ENCODE measurements at places on chromosomes 1 and 21.

- no peak for DNase-seq
These were observed 32.6 kb upstream of the EDN2 start for GRCh38 chr1:41517062-41517438.

DNA sequence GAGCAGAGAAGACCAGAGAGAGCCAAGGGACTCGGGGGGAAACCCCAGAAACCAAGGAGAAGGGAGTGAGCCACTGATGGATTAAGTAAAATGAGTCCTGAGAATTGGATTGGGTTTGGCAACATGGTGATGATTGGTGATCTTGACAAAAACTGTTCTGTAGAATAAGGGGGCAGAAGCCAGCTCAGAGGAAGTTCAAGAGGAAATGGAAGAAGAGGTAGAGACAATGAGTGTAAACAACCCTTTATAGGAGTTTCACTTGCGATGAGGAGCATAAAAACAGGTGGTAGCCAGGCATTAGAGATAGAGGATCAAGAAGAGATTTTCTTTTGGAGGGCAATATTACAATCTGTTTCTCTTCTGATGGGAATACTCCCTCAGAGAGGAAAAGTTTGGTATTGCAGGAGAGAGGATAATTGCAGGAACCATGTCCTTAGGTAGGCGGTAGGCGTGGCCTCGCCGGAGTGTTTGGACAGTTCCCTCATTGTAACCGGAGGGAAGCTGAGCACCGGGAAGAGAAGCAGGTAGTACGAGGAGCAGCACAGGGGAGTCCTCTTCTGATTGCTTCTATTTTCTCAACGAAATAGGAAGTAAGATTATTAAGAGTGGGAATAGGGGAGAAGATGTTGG is 68.4 kb upstream of the TENT5C start:
- DNase-seq: no peak

- peak; percentile 84 for DNase-seq
These were observed 3.8 kb upstream of the ZNF692 start for GRCh38 chr1:248862695-248862997.

- no peak for DNase-seq
These were observed 41.8 kb upstream of the CAMTA1 start for GRCh38 chr1:6743189-6744101.

DNA sequence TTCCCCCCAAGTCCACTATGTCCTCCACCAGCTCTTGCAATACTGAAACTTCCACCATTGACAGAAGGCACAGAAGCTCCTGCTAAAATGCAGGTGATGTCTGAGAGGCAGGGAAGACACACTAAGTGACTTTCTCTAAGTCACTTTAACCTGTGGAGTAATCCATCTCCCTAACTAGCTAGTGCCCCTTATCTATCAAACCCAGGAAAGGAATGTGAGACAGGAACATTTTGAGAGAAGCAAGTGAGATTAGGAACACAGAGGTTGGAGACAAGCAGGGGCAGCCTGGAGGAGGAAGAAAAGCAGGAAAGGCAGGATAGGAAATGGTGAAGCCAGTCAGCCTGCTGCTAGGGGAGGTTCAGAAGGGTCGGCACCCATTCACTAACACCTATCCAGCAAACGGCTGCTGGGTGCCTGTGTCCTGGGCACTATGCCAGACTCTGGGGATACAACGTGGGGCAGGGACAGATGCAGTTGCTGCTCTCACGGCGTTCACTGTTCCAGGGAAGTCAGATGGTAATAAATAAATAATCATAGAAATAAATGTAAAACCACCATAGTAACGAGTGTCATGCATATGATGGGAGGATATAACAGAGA is 7.0 kb downstream of the GPA33 start:
- DNase-seq: no peak

DNA sequence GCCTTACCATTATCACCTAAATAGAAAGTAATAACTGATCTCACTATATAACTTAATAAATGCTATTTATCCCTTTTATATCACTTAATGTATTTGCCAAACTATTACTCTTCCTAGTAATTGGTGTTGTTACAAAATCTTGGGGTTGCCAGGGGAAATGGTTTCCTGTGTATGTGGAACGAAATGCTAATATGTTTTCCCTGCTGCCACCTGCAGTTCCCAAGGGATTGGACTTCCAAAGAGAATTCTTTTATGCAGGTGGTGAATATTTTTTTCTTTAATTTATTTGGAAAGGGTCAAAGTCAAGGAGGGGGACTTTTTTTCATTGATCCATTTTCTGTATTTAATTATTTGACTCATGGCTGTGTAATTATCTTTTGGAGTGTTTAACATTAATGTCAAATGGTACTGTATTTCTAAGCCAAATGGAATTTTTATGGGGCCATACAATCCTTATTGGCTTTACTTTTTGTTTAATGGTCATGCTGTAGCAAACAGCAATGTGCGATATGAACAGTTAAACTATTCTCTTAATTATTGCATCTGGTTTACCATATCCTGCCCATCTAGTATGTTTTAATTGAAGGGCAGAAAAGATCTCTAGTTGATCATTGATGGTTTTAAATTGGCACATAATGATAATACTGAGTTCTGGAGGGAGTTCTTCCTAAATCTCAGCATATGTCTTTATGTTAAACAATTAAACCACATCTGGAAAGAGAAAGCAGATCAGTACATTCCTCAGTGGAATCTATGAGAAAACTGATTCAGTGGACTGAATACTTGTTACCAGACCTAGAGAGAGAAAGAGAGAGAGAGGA is 486.3 kb downstream of the TTLL7 start:
- DNase-seq: no peak

DNA sequence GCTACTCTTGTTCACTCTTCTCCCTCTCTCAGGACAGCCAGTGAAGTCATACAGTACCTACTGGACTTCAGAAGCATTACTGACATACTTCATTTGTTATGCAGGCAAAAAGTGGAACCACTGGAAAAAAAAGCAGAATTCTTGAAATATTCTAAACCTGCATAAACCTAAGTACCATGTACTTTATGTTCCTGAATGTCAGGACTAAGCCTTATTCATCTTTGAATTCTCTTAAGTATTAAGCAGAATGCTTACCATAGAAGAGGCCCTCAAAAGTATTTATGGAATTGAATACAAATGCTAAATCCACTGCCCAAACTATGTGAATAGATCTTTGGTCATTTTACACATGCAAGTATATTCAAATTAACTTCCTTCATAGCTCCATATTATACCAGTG is 7.8 kb downstream of the PSMB2 start:
- DNase-seq: no peak

GRCh38 chr1:163271535-163271934 is 50.2 kb upstream of the NUF2 start:
- no peak for DNase-seq

DNA sequence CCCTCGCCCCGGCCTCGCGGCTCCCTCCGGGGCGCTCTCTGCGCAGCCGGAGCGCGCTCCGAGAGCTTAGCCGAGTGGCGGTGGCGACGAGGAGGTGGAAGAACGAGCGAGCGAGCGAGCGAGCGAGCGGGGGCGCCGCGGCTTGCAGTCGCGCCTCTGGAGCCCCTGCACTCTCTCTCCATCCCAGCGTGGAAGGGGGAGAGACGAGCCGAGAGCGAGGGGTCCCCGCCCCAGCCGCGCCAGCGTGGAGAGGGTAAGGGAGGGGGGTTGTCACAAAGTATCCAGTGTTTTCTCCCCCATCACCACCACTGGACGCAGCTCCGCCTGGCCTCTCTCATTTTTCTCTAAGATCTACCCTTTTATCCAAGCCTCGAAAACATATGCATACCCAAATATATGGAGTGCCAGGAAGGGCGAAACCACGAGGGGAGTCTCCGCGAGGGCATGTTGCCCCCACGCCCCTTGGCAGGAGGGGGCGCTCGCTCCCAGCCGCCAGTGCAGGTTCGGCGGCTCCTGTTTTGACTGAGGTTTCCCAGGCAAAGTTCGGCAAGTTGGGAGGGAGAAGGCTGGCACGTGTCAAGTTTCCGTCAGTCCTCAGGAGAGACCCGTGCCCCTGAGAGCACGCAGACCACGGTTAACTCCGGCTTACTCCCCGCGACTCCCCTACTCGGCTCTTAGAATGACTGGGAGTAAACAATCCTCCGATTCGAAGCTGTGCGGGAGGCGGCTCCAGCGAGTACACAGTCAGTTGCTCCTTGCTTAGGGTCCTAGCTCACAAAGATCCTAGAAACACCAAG is 569 bp upstream of the DAB1 start:
- DNase-seq: peak; percentile 86

- no peak for DNase-seq
These were observed 44.6 kb downstream of the WASF2 start for GRCh38 chr1:27445177-27445936.

GRCh38 chr21:25640943-25641292 is 1.9 kb downstream of the JAM2 start:
- no peak for DNase-seq

DNA sequence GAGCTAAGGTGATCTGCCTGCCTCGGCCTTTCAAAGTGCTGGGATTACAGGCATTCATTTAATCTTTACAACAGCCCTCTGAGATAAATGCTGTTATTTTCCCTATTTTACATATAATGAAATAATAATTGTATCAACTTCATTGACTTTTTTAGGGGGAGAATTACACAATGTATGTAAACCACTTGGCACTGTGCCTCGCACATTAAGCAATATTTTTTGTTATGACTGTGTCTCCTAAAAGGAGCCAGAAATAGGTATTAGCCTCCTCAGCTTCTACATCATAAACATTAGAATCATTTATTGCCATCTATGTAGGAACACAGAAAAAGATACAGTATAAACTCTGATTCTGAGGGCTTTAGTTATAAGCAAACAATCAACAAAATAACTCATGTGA is 1.1 kb upstream of the DNAJC28 start:
- DNase-seq: no peak

DNA sequence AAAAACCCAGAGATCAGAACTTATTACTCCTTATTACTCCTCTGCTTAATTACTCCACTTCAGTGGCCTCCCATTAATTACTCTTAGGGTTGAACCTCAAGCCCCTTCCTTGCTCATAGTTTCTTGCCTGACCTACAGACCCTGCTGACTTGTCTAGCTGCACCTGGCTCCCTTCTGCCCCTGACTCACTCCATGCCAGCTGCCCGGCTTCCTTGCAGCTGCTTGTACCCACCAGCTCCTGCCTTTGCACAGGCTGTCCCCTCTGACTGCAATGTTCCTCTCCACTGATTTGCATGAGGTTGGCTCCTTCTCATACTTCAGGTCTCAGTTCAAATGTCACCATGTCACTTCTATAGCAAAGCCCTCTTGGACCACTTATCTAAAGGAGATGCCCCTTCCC is 1.9 kb upstream of the PTPRU start:
- DNase-seq: no peak

DNA sequence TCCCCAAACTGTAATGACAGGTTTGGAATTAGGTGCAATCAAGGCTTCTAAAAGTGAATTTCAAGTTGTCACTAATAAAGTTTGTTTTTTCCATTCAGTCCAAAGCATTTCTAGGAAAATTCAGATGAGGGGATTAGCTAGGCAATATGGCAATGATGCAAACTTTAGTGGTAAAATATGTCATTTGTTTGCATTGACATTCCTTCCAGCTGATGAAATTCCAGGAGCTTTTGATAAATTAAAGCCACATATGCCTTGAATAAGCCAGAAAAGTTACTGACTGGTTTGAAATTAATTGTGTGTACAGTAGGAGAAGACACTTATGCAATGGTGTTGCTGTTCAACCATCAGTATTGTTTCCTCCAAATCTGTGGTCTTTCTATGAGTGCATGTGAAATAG is 57.8 kb downstream of the MROH9 start:
- no peak for DNase-seq

GRCh38 chr1:7516341-7516740 is 254.8 kb upstream of the VAMP3 start:
- DNase-seq: no peak

- DNase-seq: no peak
These were observed 56.1 kb upstream of the BCL10 start for GRCh38 chr1:85332575-85332974.

DNA sequence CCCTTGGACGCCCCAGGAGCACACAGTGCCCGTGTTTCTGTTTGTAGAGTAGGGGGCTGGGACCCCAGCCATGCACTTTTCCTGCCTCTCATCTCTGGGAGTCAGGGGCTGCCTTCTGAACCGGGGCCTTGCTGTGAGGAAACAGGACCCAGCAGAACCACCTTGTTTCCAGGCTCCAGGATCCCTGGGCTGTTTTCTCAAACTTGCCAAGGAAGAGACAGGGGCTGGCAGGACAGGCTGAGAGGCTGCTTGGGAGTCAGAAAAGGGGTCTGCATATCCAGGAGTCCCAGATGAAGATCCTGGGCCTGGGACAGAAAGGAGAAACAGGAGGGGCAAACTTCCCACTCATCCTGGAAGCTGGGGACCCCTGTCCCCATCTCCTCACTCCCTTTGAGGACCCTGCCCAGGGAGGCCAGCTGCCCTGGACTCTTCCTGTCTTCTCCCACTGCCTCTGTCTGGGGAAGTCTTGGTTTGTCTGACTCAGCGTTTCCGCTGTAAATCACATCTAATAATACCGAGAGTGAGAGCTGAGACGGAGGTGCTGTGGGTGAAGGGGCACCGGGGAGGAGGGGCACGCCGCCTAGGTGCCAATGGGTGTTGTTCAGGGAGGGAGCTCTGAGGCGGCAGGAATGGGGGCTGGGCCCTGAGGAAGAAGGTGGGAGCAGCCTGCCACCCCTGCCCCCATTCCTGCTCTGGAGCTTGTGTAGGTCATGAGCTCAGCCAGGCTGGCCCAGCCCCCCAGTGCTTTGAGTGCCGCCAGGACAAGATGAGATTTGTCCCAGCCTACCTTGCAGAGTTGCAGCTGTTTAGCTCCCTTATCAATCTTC is 16.7 kb downstream of the POU3F1 start:
- DNase-seq: no peak

- DNase-seq: no peak
These were observed 1.8 kb upstream of the SPRR2A start for GRCh38 chr1:153058826-153059784.

GRCh38 chr1:53477651-53478501 is 18.7 kb downstream of the DMRTB1 start:
- no peak for DNase-seq

DNA sequence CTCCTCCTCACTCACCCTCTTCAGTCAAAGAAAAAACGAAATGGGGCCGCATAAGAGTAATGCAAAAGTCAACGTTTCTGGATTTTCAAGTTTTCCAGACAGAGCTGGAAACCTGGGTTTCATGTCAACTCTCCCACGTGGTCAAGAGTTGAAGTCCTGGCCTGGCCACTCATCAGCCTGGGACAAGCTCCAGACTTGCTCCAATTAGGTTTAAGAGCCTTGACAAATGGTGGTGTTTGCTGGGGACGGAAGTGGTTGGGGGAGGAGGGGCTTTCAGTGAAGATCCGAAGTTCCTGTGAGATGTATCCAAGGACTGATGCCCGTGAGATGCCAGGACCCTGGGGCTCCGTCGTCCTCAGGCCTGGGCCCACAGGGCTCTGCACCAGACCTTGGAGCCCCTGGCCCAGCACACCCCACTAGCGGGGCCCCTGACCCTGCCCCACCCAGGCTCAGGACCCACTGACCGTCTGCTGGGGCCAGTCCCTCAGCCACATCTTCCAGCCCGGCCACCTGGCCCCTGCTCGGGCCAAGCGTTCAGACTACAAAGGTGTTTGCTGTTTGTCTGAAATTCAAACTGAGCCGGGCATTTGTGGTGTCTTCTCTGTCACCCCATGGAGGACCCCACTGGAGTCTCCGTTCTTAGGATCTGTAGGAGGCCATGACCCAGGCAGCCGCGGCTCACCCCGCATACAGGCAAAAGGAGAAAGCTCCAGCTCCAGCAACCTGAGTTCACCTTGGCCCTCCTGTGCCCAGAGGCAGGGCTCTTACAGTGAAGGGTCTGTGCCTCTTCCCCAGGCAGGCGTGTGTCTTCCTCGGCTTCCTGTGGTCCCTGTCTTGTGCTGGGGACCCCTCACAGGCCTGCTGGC is 53.3 kb downstream of the SIK1 start:
- DNase-seq: no peak

- no peak for DNase-seq
These were observed 82.5 kb downstream of the ST3GAL3 start for GRCh38 chr1:43789604-43790550.

- DNase-seq: no peak
These were observed 106.0 kb downstream of the ESRRG start for GRCh38 chr1:216617081-216617875.

All from osteocyte (in vitro differentiated cells).